T-helper 22 cell (primary cell): ENCODE measurements at places on chromosomes 5 and 9.

DNA sequence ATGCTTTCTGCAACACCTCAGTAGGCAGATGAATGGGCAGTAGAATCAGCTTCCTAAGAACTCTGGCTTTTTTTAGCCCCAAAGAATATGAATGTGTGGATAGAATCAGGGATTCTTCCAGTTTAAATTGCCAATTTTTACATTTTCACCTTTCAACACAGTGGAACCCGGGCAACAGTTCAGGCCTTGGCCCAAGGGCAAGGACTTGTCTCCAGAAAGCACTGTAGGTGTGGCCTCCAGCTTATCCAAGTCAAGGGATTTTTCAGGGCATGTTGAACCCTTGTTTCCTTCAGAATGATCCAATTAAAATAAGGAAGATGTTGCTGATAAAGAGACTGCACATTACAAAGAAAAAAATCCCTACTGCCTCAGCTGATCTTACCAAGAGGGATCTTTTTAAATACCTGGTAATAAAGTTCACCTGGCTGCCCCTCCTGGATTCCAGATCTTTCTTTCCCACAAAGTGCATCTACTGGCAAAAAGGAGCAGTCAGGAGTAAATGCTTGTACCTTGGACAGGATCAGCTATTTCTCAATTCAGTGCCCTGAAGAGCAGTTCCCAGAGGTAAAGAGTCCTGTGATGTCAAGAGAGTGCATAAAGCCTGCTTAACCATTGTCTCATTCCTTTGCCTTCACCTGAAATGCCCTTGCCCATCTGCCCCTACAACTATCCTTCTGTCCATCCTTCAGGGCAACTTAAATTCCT is 80.1 kb upstream of the PLPP6 start:
- DNase-seq, result no peak

DNA sequence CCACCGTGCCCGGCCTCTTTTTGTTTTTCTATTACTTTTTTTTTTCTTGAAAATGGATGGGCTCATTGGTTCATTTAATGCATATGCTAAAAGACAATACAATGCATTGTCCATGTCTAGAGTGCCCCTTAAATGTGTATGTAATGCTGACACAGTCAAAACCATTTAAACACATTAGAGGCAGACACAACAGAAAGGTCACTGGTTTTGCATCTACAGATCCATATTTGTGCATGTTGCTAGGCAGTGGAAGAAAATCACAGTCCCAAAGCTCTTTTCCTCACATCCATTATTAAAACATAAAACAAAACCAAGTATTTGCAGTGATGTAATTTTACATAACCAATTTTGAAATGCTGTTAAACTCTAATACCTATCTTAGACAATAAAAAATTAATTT is 389.0 kb downstream of the TAF11L14 start:
- no peak for DNase-seq

DNA sequence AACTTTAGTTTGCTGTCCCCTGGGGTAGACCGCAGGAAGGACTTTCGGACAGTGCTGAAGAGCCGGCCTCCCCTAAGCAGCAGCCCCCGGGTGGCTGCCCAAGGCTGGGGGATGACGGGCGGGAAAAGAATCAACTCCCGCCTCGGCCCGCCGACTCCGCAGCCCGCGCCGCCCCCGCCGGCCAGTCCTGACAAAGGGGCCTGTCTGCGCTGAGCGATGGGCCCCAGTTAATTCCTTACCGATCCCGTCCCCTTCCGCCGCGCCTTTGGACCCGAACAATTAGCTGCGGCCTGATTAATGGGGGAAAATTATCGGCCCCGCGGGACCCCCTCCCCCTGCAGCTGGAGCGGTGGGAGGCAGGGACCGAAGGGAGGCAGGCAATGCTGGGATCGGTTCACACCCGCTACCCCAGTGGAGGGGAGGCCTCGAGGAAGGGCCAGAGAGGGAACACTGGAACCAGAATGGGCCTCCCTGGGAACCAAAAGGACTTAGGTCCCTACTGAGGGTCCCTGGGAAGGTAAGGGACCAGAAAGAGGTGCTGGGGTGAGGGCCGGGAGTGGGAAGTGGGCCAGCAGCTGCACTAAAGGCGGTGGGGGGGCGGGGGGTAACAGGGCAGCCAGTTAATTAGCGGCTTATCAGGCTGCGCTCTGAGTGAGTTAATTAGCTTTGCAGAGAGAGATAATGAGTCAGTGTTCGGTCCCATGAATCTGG is 4.2 kb downstream of the ARID3C start:
- DNase-seq, result no peak

- no peak for DNase-seq
Measured at GRCh38 chr9:16879416-16879815, 8.9 kb upstream of the BNC2 start.

- DNase-seq, result no peak
Measured at GRCh38 chr5:148398698-148399121, 15.0 kb downstream of the FBXO38 start.

DNA sequence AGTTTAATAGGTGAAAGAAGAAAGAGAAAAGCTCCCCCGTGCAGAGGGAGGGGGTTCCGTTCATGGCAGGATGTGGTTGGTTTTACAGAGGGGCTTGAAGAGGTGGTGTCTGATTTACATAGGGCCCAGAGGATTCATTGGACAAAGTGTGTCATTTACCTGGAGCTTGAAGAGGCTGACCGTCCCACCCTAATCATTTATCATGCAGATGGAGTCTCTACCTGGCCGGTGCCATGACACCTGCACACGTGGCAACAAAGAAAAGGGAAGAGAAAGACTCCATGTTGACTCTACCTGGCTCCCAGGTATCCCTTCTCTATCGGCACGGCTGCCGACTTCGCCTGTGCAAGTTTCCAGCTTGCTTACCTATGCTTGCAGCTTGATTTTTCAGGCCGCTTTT is 35.3 kb upstream of the PRRC2B start:
- DNase-seq, result no peak

DNA sequence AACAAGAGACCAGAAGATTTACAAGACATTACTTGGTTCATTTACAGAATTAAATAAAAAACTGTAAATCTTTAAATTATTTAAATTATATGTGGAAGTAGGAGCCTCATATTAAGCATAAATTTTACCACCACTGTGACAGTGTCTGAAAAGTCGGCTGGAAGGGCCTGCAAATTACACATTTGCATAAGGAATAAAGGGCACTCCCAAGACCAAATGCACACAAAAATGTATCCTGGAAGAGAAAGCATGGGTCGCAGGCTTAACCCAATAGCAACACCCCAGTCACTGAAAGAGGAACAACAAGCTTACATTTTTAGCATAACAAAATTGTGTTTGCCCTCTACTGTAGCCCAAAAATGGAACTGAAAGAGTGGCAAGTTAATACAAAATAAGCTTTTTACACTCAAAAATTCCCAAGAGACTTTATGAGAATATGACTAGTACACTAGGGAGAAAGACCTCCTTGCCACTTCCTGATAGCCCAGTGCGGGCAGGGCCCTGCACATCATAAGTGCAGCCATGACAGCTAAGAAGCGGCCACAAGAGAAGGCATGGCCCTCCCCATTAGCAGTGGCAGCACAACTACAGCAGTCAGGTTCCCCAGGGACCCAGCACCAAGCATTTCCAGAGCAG is 482.0 kb downstream of the DTWD2 start:
- no peak for DNase-seq

DNA sequence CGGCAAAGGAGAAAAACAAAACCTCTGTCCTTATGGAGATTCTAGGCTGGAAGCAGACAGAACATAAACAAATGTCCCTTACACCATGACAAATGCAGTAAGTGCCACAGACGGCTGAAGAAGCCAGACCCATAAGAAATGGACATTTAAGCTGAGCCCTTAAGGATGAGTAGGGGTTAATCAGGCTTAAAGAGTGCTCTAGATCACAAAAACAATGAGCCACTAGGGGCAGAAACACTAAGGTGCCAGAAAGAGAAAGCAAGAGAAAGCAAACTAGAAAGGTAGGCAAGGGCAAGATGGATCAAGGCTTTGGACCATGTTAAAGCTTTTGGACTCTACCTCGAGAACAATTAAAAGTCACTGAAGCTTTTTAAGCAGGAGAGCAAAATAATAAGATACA is 326.9 kb upstream of the WWC1 start:
- DNase-seq, result no peak

DNA sequence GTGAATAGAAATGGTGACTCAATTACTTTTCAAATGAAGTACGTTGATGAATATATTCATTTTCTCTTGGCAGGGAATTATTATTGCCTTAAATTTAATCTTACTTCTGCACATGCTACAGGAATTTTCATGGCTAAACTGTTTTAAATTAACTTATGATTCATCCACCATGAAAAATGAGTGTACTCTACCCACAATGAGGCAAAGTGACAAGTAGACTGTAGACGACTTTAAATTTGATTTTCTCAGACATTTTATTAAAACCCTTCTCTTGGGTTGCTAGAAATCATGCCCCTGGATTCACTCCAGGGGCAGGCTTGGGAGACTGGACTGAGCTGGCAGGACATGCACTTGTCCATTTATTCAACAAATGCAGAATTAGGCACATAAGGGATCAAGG is 23.5 kb upstream of the ERAP2 start:
- DNase-seq, result no peak

- no peak for DNase-seq
Measured at GRCh38 chr5:177372034-177372896, 12.0 kb upstream of the SLC34A1 start.

- DNase-seq, result no peak
Measured at GRCh38 chr9:84894859-84895258, 225.3 kb downstream of the NTRK2 start.

DNA sequence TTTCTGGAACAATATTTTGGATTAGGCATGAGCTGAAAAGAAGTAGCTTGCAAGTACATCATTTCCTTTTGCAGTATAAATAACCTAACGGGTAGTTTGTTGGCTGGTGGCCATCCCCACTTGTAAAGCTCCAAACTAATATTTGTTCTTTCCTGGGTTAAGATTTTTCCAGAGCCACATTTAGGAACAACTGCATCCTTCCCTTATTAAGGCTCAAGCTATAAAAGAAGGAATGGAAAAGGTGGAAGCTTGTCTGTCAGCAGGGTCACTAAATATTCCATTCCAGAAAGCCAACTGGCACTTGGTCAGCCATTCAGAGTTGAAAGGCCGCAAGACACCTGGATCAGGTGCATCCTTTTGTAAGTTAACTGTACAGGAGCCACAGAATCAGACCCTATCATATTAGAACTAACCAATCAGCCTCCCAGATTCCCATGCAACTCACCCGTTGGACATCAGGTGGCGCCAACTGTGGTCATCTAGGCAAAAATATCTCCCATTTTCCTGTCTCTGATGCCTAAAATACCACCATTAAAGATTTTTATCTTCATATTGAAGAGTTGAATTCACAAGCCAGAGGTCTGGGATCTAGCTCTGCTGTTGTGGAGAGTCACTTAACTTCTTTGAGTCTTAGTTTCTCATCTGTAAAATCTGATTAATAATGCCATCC is 82.9 kb downstream of the PTCD2 start:
- no peak for DNase-seq

GRCh38 chr9:107693625-107694326 is 204.2 kb upstream of the KLF4 start:
- DNase-seq, result no peak

DNA sequence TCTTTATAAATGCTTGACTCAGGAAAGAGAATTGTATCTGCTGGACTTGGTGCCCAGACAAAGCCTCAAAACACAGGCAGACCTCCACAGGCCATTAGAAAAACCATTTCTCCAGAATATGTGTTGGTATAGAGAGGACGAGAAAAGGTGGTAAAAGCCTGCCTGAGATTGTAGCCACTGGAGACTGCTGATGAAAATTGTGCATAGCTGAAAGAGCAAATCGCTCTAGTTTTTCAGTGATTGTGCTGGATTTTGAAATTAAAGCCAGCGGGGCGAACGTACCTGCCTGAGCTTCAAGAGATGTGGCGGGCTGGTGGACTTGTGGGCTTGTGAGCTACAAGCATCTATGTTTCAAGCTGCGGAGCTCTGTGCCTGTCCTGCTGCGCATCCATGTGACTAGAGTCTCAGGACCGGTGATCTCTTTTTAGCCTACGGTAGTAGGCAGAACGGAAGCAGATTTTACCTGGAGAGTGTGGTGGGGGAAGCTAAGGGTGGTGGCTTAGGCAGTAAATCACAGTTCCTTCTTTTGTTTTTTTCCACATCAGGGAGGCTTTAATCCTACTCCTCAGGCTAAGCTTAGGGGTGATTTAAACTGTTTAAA is 193.6 kb downstream of the SREK1 start:
- DNase-seq, result no peak

- no peak for DNase-seq
Measured at GRCh38 chr9:137130176-137130755, 8.7 kb upstream of the GRIN1 start.

GRCh38 chr9:27468000-27468399 is 56.1 kb upstream of the IFNK start:
- no peak for DNase-seq

DNA sequence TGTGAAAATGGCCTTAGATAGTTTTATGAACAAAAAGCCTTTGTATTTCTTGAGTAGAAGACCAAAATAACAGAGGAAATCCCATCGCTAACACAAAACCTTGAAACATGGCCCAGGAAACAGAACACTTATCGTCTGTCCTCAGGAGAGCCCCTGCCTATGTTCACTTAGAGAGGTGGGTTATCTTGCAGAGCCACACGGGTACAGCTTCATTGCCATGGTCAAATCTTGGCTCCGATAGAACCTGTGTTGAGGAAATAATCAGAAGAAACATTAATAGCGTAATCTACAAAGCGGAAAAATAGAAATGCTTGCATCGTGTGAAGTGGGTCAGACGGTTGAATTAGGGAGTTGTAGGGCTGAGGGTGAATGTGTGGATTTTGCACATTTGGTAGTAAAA is 216.1 kb downstream of the MAST4 start:
- no peak for DNase-seq

GRCh38 chr9:121317737-121318630 is 50.0 kb downstream of the GSN start:
- no peak for DNase-seq

- DNase-seq, result no peak
Measured at GRCh38 chr5:74404574-74405508, 235.7 kb downstream of the ENC1 start.

DNA sequence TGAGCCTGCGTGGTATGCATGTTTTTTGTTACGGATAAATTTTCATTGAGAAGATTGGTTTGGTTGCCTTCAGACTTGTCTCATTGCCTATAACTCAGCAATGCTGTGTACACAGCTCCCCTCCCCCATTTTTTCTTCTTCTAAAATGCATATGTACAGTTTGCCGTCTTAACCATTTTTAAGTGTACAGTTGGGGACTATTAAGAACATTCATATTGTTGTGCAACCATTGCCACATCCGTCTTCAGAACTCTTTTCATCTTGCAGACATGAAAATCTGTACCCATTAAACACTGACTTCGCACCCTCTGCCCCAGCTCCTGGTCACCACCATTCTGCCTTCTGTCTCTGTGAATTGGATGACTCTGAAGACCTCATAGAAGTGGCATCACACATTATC is 6.2 kb downstream of the EXOC3 start:
- DNase-seq, result no peak
